ENCODE measurements at places on chromosomes 3 and 15.

DNA sequence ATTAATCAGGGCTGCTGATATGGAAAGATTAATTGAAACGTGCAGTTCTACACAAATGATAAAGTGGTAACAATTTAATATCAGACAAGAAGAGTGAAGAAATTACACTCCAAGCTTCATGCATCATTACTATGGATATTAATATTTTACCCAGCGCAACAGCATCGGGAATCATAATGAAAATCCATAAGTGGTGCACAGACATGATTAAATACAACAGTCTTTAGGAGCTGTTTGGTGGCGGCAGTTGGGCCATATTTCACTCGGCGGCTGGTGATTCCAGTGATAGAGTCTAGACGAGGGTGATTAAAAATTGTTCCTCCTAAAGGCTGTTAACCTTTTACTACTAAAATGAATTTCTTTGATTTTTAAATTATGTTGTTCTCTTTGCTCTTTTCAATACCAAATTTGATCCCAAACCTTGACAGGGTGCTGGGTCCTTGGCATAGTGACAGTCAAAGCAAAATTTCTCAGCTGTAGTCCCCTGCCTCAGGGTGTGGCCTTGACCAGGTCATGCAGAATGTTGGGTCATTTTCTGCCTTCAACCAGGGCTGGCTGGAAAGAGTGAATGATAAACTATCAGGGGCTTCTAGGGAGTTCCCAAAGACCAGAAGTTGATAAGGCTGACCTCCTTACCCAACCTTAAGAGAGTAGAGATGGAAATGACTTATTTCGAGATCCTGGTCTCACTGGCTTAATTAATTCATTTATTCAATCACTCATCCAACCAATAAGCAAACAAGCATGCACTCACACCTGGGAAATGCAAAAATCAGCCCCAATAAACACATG lies 392.0 kb downstream of the IL20RB start:
- DNase-seq: no peak

DNA sequence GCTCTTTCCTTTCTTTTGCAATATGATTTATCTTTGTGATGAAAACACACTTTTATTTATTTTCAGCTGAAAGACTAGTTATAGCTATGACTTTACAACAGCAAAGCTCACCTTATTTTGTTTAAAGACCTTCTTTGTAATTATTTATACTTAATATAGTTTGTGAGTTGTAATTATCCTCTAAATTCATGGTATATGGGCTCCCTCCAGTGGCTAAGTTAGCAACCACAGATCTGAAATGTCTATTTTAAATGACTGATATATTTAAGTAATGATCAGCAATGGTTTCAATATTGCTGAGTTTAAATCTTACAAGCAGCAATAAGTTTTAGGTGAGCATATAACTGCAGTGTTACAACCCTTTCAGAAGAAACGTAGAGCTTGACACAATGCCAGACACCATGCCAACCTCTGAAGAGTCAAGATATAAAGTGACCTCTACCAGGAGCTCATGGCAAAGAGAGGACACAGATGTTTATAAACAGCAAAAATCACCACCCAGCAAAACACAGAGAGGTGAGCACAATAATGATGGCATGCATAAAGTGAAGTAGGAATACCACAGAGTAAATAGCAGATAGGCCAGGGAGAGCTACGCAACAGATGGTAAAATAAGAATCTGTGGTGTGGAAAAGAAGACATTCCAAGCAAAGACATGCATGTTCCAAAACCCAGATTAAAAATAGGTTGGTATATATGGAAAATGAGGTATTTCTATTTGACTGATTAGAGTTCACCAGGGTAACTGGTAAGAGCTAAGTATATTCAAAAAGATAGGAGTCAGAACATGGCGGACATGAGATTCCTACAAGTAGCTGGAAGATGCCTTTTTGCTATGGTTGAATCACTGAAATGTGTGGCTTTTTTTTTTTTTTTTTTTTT lies 143.7 kb upstream of the ZNF385D start:
- no peak for DNase-seq

DNA sequence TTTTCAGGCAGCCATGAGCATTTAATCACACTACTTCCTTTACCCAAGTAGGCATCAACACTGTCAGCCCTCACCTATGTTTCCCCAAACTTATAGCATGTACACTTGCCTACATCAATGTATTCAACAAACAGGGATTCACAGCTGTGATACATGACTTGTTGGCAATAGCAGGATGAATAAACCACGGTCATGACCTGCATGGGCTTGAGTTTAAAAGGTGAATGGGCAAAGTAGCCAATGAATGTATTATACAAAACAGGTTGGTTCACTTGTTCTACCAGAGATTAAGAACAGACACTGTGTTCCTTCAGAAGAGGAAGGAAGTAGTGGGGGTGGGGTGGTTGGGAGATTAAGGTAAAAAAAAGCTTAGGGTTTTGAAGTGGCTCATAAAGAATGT lies 861.9 kb upstream of the SEMA6D start:
- no peak for DNase-seq

DNA sequence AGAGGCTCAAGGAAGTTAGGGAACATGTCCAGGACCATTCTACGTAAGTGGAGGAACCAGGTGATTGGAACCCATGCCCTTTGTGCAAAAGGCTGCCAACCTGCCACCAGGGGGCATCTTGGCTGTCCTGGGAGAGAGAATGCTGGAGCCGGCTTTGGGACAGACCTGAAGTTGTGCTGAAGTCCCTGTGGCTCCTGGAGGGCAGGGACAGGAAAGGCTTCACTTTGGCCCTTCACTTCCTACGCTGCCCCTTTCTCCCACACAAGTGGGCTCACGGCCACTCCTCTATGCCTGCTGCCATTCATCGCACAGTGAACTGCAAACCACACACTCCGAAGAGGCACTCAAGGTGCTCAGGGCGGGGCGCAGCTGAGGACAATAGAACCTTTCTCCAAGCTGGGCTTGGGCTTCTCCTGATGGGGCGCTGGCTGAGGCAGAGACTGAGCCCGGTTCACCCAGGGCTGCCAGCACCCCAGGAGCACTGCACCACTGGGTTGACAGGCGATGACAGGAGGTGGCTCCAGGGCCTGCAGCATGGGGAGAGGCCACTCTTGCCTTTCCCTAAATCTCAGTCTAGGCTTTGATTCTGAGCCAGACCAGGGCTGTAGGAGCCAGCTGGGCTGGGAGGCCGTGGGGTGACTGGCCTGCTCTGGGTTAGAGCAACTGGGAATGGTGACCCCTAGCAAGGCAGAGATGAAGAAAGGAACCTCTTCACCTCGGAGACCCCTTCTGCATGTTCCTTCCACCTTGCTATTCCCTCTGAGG lies 8.4 kb downstream of the SHF start:
- no peak for DNase-seq

DNA sequence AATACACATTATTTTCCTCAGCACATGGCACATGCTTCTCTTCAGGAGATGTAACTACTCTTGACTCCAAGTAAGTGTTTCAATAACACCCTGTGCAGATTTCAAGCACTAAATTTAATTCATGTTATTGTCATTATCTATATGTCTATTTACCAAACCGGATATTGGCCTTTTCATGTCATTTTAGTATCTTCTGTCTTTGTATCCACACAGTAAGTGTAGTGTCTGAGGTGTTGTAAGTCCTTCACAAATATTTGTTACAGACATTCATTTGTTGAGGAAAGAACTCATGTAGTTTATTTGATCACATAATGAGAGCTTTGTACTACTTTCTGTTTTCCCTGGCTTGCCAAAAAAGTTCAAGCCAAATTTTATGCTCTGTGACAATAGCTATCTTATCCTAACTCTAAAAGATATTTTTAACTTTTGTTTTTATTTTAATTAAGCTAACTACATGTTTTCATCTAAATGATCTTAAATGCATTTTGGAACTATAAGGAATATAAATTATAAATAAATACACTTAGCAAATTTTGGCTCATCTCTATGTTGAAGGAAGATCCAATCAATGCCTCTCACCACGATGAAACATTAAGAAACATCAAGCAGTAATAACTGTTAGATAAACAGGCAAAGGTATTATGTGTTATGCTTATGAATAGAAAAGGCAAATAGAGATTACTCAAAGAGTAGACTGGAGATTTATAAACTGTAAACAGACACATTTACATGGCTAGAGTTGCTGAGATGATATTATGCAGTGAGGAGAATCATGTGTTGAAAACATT lies 48.3 kb downstream of the SPTSSB start:
- DNase-seq: no peak

- no peak for DNase-seq
Observed at GRCh38 chr3:121601212-121601812, 8.1 kb downstream of the FBXO40 start.

- DNase-seq: no peak
Observed at GRCh38 chr15:75112278-75112847, 89.0 kb downstream of the PPCDC start.

- DNase-seq: peak; percentile 85
Observed at GRCh38 chr15:66700802-66701421, 1.1 kb upstream of the SMAD6 start.

GRCh38 chr3:13571831-13572750 lies 23.2 kb downstream of the FBLN2 start:
- DNase-seq: no peak

GRCh38 chr3:144182501-144182900 lies 210.9 kb downstream of the DIPK2A start:
- DNase-seq: no peak

DNA sequence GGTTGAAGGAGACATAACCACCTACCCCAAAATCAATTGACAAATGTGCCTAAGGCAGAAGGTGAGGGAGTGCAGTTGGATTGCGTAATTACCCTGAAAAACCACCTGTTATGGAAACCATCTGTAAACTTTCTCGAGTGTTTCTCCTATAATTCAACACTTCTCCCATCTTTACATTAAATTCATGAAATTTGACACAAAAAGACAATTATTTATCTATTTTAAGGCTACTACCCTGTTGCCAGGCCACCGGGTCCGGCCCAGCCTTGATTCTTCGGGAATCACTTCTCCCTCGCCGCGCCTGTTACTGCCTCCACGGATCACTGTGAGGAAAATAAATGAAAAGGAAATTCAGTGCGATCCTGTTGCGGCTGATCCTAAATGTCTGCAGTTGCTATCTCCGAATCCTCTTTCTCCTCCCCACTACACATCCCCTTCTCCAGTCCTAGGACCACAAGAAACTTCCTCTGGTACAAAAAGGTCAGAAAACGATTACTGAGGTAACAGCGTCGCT lies 646 bp downstream of the IQCB1 start:
- no peak for DNase-seq

DNA sequence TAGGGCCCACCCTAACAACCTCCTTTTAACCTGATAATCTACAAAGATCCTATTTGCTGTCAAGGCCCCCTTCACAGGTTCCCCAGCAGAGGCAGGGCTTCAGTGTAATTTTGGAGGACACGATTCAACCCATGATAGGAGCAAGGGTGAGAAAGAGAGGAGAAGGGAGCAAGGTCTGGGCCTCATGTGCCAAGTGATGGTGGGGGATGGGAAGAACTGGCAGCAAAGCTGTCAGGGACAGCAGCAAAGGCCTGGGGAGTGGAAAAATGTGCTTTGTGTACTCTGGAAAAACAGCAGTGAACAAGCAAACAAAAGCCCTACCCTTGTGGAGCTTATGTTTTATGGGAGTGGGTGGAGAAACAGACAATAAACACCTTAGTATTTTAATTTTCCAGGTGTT lies 2.7 kb upstream of the GALNT15 start:
- no peak for DNase-seq

DNA sequence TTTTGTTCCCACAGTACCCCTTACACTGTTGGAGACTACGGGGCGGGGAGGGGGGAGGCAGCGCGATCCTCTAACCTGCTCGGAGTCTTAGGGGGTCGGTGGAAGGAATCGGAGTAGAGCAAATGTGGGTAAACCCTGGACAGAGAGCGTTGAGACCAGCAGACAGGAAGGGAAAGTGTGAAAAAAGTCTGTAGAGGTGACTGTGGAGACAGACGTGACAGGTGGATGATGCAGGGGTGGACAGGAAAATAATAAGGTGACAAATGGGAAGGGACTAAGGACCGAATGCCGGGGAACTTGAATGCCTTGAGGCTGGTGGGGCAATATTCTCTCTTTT lies 424 bp downstream of the EAF2 start:
- DNase-seq: no peak

- no peak for DNase-seq
Observed at GRCh38 chr3:195197765-195198425, 73.1 kb downstream of the XXYLT1 start.

DNA sequence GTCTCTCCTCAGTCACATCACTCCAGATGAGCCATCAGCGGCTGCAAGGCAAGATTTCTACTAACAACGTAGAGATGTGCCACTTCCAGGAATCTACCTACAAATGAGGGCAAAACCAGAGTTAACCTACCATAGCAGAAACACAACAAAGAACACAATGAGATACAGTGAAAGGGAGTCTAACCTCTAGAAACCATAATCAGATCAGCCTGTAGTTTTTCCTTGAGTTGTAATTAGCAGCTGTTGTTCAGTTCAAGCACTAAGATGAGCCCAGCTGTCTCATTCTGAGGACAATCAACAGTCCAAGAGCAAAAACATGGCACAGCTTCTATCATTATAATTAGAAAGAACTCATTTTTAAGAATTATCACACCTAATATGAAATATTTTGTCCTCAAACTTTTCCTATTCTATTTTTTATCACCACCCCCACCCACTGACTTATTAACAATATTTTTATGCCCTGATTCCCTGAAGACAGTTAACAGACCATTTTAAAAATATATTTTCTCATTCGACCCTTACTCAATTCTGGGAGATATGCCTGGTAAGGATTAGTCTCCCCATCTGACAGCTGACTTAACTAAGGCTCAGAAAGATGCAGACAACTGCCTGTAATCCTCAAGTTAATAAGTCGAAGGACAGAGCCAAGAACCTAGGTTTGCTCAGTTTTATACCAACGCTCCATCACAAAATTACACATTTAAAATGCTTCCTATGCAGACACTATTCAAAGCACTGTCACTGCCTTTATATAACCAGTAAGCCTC lies 50.1 kb downstream of the MAGI1 start:
- DNase-seq: no peak

GRCh38 chr3:140466535-140466934 lies 211.3 kb upstream of the TRIM42 start:
- no peak for DNase-seq

GRCh38 chr15:66219339-66219738 lies 34.2 kb downstream of the MEGF11 start:
- DNase-seq: no peak

GRCh38 chr3:158086361-158086760 lies 19.9 kb downstream of the SHOX2 start:
- DNase-seq: no peak

GRCh38 chr3:138119423-138119766 lies 4.0 kb upstream of the DZIP1L start:
- DNase-seq: no peak

GRCh38 chr3:71416876-71417275 lies 166.7 kb downstream of the FOXP1 start:
- DNase-seq: no peak

DNA sequence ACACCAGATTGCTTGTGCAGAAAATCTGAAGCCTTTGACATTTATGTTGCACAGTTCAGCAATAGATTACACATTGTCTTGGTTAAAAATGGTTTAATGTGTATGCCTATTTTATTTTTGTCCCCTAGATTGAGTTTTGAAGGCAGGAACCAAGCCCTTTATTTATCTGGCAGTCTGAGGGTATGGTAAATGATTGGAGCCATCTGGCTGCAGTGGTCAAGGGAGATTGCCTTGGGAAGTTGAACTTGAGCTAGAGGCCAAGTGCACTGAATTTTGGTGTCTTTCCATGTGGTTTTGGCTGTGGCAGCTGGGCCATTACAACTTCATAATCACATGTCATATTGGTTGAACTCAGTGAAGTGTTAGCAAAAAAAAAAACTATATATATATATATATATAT lies 248.7 kb upstream of the C2CD4B start:
- DNase-seq: no peak

GRCh38 chr15:78873793-78874765 lies 1.4 kb downstream of the MORF4L1 start:
- no peak for DNase-seq

Data from stimulated activated CD4-positive, alpha-beta T cell treated with anti-CD3 and anti-CD28 coated beads, Interleukin-15, amount 100 ng/mL, for 1 hour (primary cell).